Forelimb muscle (tissue), 1 donor: ENCODE measurements at places on chromosomes 1 and 21.

DNA sequence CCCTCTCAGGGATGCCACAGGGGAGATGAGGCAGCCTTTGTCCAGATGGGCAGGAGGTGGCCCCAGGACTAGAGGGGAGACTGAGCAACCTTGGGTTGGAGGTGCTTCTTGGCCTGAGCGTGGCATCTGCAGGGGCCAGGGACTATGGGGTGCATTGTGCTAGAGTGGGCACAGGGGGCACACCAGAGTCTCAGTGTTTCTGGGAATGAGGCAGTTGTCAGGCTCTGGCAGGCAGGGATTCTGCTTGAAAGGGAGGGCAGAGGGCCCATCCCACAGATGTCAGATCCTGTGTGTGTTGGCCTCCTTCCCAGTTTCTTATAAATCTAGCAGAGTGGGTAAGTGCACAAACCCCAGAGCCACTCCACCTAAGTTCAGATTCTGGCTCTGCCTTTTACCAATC lies 13.7 kb downstream of the LGR6 start:
- no peak for DNase-seq

- no peak for DNase-seq
These were observed 1.6 kb downstream of the HSPB7 start for GRCh38 chr1:16015960-16016901.

DNA sequence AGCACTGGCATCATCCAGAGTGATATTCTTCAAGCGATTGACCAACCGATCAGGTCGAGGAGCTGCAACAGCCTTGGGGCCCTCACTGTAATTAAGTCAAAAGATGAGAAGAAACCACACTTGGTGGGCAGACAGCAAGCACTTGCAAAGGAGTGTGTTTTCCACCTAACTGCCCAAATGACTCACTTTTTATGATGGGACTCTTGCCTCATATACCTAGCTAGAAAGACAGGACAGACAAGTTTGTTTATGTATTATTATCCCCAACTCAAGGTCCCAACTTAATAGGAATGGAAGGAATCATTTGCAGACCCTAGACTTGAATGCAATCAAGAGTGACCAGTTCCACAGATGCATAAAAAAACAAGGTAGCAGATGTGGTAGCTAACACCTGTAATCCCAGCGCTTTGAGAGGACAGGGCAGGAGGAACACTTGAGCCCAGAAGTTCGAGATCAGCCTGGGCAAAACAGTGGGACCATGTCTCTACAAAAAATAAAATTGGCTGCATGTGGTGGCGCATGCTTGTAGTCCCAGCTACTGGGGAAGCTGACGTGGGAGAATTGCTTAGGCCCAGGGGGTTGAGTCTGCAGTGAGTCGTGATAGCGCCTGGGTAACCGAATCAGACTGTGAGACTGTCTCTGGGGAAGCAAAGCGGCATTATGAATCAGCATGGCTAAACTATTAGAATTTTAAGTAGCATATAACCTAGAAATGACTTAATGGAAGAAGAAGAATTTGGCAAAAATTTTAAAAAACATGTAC lies 2.3 kb upstream of the NRAS start:
- DNase-seq: no peak

GRCh38 chr1:107934578-107934977 lies 30.4 kb downstream of the VAV3 start:
- no peak for DNase-seq

- DNase-seq: no peak
These were observed 227.8 kb downstream of the DNM3 start for GRCh38 chr1:172069051-172069450.

- no peak for DNase-seq
These were observed 352.3 kb upstream of the B3GALT2 start for GRCh38 chr1:193538680-193539079.

GRCh38 chr1:67921725-67922489 lies 88.6 kb upstream of the GNG12 start:
- DNase-seq: no peak

GRCh38 chr1:56625819-56626440 lies 19.2 kb upstream of the PRKAA2 start:
- no peak for DNase-seq

- no peak for DNase-seq
These were observed 4.8 kb upstream of the KCNJ6 start for GRCh38 chr21:37921091-37921490.

GRCh38 chr1:228803421-228803820 lies 68.1 kb downstream of the RHOU start:
- DNase-seq: no peak

DNA sequence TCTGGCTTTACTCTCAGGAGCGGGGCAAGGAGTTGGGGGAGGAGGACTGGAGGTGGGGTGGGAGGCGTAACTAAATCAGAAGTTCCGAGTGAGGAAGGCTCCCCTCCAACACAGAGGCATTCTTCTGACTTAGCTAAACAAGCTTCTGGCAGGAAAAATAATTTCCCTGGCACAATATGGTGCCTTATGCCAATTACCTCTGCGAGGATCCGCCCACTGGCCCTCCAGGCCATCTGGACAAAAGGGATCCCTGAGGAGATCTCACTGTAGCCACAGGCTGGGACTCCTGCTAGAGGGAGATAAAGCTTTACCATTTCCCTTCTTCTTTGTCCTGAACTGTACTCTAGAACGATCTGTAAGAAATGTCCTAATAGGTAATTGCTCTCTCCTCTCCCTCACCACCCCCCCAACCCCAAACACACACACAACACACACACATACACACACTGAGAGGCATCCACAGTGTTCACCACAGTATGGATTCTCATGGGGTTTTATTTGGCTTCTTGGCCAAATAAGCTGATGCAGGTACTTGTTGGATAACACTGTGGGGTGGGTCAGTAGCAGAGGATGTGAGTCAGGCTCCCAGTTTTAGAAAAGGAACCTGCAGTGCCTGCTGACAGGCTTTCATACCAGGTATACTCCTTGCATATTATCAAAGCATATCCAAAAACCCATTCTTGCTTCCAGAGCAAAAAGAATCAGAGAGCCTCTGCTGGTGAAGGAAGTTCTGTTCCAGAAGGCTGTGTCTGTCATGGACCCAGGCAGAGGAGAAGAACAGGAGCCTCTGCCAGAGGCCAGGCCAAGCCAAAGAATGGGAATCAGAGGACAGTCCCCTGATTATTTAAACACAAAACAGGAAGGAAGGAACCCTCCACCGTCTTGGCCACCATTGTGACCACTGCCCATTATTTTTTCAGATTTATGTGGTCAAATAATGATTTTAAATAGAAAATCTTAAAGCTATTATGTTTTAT lies 169.1 kb downstream of the C1orf21 start:
- no peak for DNase-seq

- DNase-seq: no peak
These were observed 94.5 kb upstream of the SYT6 start for GRCh38 chr1:114248162-114248561.

DNA sequence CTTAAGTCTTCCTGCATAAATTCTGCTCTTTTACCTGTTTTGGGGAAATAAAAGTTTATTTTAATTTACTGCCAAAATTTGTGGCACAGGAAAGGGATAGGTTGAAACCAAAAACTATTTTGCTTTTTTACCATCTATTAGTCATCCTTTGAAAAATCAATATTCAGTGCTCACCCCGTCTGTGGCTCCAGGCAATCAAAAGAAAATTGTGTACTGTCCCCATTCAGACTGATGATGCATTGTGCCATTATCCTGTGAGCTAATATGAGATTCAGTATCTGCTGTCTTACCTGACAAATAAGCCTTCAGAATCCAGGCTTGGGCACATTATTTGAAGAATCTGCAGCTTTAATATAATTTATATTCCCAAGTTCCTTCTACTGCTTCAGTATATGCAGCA lies 650.7 kb downstream of the KIF26B start:
- DNase-seq: no peak

- no peak for DNase-seq
These were observed 14.7 kb downstream of the NCF2 start for GRCh38 chr1:183575606-183576005.

DNA sequence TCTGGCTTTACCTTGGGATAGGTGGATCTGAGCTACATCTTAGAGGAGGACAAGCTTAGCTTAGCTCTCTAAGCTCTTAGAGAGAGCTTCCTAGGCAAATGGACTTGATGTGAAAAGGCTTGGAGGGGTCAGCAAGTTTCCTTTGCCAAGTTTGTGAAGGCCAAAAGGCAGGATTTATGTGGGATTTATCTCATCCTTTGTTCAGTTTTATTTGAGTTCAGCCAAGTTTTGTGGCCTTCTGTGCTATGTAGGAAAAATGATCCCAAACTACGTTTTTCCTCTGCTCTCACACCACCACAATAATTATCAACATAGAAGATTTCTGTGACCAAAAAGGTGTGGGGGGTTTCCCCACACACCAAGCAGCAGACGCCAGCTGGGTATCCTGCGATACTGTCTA lies 26.0 kb upstream of the RNF11 start:
- peak; percentile 17 for DNase-seq

DNA sequence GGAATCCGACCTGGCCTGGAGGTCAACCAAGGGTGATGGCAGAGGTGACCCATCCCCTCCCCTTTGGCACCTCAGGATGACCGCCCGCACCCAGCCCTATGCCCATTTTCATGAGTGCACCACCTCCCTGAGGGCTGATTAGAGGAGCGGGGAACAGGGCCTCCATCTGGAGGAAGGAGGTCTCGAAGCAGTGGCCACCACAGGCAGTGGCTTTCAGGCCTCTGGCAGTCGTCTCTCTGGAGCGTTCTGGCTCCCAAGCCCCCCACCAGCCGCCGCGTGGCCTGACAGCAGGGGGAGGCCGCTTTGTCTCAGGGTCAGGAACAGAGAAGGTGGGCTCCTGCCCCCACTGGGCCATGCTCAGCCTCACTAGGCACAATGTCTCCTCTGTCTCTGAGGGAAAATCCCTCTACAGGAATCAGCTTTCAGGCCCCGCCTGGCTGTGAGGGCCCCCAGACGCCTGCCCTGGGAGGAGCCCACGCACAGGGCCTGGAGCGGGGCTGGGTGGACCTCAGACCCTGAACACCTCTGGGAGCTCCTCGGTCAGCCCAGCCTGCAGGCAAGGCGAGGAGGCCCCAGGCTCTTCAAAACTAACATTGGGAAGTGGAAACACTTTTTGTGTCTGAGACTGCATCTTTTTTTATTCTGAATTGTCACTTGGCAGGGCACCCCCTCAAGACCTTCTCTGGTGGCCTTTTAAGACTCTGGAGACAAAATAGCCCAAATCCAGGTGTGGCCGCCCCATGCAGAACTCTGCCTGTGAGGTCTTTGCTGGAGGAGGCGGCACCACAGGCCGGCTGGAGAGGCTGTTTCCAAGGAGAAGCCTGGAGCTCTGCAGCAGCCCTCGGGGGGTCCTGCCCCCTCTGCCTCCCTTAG lies 127.7 kb upstream of the ARHGEF16 start:
- DNase-seq: no peak

DNA sequence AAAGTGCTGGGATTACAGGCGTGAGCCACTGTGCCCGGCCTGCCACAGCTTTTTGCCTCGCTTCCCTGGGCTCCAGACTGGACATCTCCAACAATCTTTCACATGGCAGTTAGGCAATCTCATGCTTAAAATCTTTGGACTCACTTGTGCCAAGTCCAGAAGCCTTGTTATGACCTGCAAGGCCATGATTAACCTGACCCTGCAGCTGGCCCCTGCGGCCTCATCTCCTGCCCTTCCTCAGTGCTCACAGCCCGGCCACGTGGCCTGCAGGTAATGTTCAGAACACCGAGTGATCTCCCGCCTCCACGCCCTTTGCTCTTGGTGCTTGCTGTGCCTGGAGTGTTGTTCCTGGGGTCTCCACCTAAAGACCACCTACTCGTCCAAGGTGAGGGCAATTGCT lies 24.9 kb downstream of the FAAH start:
- no peak for DNase-seq

GRCh38 chr1:227939791-227940771 lies 7.7 kb downstream of the WNT9A start:
- DNase-seq: no peak

DNA sequence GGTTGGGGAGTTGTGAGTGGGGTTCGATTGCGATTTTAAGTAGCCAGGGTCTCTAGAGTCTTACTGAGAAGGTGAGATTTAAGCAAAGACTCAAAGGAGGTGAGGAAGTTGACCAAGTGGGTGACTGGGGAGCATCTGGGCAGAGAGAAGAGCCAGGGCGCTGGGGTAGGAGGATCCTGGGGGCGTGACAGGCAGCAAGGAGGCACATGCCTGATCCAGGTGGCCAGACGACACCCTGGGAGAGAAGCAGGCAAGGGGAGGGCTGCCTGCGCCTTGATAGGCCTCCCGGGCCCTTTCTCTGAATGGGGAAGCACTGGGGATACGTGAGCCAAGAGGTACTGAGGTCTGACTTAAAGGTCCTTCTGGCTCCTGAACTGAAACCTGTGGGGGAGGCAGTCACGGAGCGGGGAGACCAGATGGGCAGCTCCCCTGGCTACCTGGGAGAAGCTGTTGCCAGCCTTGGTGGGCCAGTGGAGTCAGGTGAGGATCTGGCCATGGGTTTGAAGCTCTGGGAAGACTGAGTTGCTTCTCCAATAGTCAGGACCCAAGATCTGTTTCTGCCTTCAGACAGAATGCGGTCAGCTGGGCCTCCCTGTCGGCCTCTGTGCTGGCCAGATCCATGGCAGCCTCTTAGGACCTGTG lies 5.4 kb downstream of the ZBTB48 start:
- no peak for DNase-seq

- DNase-seq: no peak
These were observed 6.2 kb downstream of the DNMT3L start for GRCh38 chr21:44255511-44255981.

- DNase-seq: no peak
These were observed 209.7 kb downstream of the RHOU start for GRCh38 chr1:228944935-228945371.

DNA sequence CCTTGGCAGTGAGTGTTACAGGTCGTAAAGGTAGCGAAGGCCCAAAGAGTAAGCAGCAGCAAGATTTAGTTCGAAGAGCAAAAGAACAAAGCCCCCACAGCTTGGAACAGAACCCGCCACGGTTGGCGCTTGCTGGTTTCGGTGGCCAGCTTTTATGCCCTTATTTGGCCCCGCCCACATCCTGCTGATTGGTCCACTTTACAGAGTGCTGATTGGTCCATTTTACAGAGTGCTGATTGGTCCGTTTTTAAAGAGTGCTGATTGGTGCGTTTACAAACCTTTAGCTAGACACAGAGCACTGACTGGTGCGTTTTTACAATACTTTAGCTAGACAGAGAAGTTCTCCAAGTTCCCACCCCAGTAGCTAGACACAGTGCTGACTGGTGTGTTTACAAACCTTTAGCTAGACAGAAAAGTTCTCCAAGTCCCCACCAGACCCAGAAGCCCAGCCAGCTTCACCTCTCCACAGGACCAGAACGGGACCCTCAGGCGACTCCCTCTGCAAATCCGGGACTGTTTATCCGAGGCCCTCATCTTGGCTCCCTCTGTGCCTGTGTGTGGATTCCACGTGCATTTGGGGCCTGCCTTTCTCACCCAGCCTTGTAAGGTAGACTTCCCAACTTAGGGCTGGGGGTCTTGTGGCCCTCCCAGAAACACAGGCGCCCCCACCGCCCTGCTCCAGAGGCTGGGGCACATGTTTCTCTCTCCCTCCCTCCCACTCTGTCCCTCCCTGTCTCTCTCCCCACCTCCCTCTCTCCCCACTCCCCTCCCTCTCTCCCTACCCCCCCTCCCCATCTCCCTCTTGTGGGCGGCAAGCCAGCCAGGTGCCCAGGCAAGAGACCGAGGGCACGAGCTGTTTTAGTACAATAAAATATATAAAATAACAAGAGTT lies 12.6 kb downstream of the FTCD start:
- DNase-seq: no peak

GRCh38 chr1:229495782-229496181 lies 12.4 kb downstream of the NUP133 start:
- no peak for DNase-seq
